Activated CD4-positive, alpha-beta T cell treated with anti-CD3 and anti-CD28 coated beads for 24 hours (primary cell): ENCODE measurements at places on chromosomes 5 and 9.

GRCh38 chr9:91803151-91803940 lies 146.7 kb downstream of the ROR2 start:
- DNase-seq = no peak

DNA sequence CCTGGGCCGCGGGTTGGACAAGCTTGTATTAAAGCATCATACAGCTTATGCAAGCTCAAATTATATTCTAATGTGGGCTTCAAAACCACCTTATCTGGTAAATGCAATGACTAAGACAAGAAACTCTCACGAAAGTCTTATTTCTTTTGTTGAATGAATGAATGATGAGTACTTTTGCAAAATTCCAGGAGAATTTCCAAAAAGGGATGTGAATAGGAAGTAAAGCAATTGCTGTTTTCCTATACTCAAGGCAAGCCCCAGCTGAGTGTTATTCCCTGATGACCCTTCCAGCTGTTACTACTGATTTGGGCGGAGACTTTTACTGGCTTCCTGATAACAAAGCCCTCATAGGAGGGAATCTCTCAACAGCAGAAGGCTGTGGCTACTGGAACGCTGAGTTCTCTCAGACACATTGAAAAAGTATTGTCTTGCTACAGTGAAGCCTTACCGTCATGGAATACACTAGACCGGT lies 162.8 kb downstream of the SREK1 start:
- no peak for DNase-seq

DNA sequence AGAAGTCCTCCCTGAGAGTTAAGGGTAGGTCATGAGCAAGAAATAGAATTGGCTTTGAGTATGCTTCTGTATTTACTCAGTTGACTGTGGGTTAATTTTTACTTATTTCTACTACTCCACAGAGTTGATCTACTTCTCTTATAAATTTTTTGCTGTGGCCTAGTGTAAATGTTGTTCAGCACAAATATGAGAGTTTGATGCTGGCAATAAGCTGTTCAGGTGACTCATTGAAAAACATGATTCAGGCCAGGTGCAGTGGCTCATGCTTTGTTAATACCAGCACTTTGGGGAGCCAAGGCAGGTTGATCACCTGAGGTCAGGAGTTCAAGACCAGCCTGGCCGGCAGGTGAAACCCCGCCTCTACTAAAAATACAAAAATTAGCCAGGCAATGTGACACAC lies 4.5 kb upstream of the CDK7 start:
- DNase-seq = no peak

DNA sequence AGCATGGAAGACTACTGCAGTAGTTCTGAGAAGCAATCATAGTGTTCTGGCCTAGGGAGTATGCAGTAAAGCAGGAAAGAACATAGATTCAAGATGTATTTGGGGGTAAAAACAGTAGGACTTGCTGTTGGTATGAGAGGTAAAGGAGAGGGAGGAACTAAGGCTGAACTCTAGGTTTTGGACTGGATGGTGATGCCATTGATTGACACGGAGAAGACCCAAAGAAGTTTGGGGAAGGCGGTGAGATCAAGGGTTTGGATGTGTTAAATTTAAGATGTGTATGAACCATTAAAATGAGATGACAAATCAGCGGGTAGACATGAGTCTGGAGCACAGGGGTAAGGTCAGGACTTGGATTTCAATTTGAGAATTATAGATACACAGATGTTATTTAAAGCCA lies 2.0 kb upstream of the CDC37L1 start:
- DNase-seq = no peak

DNA sequence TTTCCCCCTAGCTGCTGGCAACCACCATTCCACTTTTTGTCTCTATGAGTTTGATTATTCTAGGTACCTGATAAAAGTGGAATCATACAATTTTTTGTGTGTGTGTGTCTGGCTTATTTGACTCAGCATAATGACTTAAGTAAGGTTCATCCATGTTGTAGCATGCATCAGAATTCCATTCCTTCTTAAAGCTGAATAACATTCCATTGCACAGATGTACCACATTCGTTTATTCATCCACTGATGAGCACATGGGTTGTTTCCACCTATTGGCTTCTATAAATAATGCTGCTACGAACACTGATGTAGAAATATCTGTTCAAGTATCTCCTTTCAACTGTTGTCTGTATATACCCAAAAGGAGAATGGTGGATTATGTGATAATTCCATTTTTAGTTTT lies 33.7 kb downstream of the AP3B1 start:
- DNase-seq = no peak

DNA sequence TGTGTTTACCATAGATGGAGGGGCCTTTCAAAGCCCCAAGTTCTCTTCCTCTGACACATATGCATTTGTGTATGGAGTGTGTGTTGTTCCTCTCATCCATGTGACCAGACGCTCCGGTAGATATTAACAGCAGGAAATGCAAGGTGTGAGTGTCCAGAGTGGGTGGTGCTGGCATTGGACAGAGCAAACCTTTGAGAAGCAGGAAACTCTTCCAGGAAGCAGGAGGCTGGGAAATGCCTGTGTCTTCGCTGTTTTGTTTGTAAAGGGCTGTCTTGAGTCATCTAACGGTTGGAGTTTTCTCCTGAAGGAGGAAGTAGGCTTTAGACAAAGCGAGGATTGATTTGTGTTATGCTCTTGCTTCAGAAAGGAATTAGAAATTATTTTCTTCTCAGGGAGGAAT lies 370.9 kb downstream of the PLK2 start:
- DNase-seq = no peak

- DNase-seq = no peak
These were observed 85.7 kb upstream of the FBXL17 start for GRCh38 chr5:108467563-108467962.
